Fibroblast of skin of left biceps (primary cell): ENCODE measurements at places on chromosomes 6 and 20.

DNA sequence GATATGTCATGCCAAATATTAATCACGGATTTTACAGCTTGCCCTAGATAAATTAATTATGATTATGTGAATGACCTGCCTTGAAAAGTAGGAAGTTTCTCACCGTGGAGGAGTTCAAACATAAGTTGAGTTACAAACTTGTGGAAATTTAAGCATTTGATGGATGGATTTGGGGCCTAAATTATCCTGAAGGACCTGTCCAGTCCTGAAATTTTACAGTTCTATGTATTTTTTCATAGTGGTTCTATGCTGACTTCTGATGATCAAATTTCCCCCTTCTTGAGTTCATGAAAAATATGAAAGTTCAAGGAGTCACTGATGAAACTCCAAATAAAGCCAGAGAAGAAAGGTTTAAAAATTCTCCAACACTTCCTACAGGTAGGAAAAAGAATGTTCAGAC lies 178.6 kb downstream of the SLC35F1 start:
- DNase-seq, result no peak

DNA sequence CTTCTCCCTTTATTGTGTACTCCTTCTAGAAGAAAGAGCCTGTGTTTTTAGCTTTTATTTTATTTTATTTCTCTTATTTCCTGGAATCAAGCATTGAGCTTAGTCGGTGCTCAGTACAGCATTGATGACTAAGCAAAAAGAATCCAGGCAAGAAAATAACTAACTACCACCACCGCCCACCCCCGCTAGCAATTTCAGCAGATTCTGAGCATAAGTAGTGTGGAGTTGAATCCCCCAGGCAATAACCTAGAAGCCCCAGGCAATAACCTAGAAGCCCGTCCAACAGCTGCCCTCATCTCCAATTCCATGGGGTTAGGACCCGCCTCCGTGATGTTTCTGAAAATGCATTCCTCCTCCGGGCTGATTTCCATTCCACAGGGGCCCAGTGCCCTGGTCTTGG lies 258.0 kb upstream of the TAB2 start:
- no peak for DNase-seq

- DNase-seq, result no peak
Observed at GRCh38 chr20:23344336-23344735, 6.3 kb upstream of the NXT1 start.

DNA sequence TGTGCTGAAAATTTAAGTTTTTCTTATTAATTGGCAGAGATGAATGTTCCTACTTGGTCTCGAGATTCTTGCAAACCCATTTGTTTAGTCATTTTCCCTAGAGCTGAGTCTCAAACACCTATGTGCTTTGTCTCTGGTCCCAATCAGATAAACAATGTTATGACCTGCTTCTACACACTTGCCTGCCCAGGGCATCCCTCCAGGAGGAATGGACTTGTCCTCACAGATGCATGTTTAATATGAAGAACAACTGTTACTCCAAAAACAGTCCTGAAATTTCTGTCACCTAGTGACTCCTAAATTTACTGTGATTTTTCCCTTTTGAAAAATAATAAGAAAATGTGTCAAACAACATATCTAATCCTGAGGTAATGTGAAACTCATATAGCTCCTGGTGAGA lies 43.7 kb downstream of the HDGFL1 start:
- DNase-seq, result no peak
